ENCODE measurements at places on chromosomes 7 and 10. TPM values are rescaled to one million over a fixed set of nuclear protein-coding genes. Genes with fewer than 3 reads are reported as not detected.
A peak's percentile ranks its signal among the peaks of the same experiment; 100 is the strongest.

- no peak for DNase-seq
Measured at GRCh38 chr7:44486693-44487092, 3.8 kb downstream of the NUDCD3 start.

DNA sequence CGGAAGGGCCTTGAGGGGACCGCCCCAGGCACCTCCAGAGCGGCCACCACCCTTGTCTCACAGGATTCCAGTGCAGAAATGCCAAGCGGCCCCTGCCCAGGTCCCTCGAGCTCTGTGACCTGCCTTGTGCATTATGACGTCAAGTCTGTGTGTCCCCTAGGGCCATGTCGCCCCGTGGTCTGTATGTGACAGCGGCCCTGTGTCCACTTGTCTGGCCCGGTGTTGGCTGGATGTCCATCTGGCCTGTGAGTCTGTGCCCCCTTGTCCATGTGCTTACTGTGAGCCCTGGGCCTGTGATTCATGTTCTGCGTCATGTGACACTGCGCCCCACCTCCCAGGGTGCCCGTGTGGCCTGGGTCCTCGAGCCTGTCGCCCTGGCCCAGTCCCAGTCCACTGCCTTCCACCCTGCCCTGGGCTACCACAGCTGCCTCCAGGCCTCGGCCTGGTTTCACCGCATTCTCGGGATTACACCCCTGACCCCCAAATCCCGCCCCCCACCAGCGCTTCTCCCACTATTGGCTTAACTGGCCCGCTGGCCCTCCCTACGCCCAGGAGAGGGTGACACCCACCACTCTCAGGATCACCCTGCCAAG lies 66.6 kb upstream of the ZNF722 start:
- no peak for DNase-seq

DNA sequence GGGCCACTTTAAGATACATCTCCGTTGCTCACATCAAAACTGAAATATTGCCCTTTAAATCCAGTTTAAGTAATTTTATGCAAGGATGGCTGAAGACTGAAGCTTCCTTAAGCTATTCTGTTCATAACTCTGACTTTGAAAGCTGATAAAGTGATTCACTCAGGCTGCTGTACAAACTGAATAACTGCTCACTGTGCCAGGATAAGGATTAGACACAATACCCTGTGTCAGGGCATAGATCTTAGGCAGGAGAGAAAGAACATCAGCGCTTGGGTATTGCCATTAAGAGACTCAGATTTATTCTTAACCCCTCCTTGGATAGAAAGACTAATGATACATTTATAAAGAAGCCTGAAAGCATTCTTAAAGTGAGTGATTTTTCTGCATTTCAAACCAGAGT lies 614.5 kb upstream of the ZWINT start:
- DNase-seq: no peak

DNA sequence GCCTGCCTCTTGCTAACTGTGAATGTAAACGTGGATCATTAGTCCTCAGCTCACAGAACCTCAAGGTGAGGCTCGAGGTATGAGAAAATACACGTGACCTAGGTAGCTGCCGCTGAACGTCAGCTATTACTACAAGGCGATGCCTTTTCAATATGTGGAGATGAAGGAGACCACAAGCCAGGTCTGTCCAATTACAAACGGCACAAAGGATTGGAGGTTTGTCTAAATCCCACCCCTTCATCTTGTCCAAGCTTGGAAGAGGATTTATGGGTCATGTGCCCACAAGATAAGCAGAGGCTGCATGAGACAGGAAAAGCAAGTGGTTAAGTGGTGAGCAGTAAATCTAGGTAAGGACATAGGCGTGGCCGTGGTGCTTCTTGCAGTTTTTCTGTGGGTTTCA lies 3.4 kb downstream of the H2BK1 start:
- no peak for DNase-seq

DNA sequence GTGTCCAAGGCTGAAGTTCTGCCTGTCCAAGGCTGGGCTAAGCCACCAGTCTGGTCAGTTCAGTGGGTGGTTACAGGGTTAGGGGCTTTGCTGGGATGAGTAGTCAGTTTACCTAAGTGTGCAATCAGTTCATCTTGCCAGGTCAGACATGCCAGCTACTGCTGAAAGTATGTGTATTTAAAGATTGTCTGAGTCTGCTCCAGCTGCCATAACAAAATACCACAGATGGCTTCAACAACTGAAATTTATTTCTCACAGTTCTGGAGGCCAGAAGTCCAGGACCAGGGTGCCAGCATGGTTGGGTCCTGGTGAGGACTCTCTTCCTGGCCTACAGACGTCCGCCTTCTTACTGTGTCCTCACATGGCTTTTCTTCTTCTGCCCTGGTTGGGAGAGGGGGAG lies 52.4 kb upstream of the TNS3 start:
- no peak for DNase-seq

DNA sequence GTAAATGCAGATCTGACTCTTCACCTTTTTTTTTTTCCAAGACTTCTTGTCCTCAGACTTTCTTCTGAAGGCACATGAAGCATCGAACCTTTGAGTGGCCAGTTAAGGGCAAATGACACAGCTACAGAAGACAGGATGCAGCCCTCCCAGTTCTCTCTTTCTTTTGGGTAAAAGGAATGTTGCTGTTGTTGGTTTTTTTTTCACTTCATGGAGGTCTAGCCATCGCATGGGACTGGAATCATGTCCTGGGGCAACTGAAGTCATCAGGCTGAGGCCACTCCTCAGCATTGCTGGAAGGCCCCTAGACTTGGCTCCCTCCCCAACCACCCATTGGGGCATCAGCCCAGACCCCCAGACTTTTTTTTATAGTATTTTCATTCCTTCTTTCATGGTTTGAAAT lies 896.5 kb downstream of the SORCS1 start:
- no peak for DNase-seq

GRCh38 chr10:34744590-34744989 lies 70.5 kb downstream of the PARD3 start:
- no peak for DNase-seq

DNA sequence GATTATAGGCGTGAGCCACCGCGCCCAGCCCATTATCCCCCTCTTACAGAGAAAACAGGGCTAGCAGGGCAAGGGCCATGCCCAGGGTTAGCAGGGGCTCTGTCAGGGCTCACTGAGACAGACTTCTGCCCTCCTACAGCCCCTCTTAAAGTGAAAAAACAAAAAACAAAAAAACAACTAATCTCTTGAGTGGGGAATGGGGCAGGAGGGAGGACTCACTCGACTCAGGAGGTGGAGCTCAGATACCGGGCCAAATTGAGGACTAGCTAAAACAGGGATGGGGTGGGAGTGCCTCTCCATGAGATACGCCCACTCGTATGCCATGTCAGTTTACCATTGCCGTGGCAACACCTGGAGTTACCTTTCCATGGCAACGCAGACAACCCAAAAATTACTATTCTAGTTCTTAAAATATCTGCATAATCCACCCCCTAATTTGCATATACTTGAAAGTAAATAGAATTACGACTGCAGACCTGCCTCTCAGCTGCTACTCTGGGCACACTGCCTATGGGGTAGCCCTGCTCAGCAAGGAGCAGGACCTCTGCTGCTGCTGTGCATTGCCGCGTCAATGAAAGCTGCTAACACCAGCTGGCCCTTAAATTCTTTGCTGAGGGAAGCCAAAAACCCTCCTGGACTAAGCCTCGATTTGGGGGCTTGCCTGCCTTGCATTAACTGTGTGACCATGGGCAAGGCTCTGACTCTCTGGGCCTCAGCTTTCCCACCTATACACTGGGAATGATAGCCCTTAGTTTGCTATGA lies 13.4 kb downstream of the SSC4D start:
- no peak for DNase-seq

GRCh38 chr7:151756076-151756731 lies 120.7 kb downstream of the PRKAG2 start:
- DNase-seq: peak; percentile 31

DNA sequence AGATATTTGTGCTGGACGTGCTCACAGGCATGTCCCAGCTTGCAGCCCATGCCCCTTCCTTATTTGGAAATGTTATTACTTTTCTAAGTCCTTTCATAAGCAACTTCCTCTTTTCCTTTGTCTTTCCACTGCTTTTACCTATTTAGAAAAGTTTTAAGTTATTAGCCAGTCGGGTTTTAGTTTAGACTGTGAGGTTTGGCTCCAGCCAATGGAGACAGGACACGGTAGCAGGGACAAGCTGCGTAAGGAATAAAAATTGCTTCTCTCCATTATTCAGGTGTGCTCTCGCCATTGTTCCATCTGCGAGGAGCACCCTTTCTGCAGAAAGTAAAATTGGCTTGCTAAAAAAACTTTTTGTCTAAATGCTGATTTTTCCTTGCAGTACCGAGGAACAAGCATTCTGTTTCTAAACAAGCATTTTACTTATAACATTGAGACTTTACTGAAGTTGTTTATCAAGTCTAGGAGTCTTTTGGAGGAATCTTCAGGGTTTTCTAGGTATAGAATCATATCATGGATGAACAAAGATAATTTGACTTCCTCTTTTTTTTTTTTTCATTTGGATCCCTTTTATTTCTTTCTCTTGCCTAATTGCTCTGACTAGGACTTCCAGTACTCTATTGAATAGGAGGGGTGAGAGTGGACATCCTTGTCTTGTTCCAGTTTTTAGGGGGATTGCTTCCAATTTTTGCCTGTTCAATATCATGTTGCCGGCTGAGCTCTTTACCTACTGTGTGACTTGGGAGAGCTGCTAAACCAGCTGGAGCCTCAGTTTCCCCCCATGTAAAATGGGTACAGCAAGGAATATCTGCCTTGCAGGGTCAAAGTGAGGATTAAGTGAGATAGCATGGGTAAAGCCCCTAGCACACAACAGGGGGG lies 63.8 kb downstream of the ALOX5 start:
- no peak for DNase-seq

- DNase-seq: no peak
Measured at GRCh38 chr7:100157334-100158228, 942 bp downstream of the TRAPPC14 start.

DNA sequence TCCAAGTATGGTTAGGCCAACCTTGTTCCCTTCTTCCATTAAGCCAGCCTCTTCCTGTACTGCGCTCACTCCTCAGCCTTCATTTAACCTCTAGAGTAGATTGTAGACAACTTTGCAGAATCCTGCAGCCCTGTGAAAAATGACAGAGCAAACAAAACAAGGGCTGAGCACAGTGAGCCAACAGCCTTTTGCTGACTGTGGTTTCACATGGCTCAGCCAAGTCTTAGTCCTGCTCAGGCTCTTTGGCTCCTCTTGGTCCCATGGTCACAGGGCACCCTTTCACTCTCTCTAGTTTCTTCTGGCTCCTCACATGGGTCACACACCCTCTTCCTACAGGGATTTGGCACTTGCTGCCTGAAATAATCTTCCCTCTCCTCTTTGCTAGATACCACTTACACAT lies 900.3 kb downstream of the CCSER2 start:
- DNase-seq: no peak

DNA sequence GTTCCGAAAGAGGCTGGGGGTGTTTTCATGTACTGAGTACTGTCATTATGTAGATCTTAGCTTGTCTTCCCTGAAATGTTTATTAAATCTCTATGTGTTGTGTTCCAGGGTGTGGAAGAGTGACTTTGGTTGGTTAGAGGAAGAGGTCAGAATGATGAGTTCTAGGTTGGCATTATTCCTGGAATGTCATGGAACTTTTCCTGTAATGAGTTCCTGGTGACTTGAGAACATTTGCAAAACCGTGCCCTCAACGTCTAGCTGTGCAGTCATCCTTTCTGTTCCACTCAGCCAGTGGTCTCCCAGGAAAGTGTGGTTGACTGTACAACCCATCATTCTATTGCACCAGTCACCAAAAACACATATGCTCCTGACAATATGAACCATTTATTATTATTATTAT lies 129.6 kb downstream of the BICC1 start:
- DNase-seq: no peak

DNA sequence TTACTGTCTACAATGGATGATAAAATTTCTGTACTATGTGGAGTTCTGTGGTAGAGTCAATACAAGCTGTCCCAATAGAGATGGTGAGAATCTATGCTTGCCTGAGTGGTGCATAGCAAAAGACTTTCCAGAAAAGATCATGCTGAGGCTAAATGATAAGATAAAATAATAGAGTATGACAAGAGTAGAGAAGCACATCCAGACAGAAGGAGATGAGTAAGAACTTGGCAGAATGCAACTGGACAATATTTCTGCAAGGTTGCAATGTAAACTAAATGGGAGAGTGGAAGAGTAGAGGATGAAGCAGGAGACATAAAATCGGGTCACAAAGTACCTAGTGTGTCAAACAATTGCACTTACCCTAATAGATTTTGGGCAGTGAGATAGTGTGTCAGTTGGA lies 347.6 kb downstream of the MDFIC start:
- DNase-seq: no peak

- DNase-seq: no peak
Measured at GRCh38 chr7:300546-301290, 10.7 kb downstream of the FOXL3 start.

DNA sequence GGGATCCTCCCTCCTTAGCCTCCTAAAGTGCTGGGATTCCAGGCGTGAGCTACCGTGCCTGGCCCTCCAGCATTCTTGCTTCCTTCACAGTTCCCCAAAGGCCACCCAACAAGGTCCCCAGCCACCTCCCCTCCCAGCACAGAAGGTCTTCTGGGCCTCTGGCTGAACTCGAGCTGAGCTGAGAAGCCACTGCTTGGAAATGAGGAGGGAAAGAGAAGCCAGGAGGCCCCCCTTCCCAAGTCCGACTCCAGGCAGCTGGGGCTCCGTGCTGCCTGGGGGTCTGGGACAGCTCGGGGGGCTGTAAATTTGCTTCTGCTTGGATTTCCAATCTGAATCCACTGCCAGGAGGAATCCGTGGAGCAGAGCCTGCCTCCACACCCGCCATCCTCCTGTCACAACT lies 5.5 kb upstream of the EPO start:
- no peak for DNase-seq

DNA sequence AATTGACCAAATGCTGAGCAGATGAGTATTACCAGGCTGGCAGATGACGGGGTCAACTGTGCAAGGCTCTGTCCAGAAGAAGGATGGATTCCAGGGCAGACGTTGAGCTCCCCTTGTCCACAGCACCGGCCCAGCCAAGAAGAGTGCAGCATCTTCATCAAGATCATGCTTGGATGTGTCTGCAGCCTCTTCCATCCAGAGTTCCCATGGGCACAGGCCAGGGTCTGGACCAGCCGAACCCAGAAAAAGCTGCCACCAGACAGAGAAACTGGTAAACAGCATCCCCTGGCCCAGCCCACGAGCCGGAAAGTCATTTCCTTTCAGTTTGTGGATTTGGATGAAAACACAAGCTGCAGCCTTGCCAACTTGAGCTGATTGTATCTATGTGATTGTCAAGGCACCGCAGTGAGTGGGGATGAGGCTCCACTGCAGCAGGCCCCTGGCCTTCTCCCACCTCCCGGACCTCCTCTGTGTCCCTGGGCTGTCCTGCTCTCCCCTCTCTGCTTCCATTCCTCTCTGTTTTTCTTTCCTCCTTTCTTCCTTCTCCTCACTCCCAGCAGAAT lies 321.8 kb downstream of the TCERG1L start:
- DNase-seq: no peak

SEPTIN14 gene
- total RNA-seq: not detected

ECHS1 gene
- total RNA-seq: 16.9 TPM

RASA4B gene
- total RNA-seq: 32.4 TPM

ICA1 gene
- 11.3 TPM for total RNA-seq

OR2A42 gene
- total RNA-seq: 0.30 TPM

NODAL gene
- total RNA-seq: not detected

CHN2 gene
- total RNA-seq: 1.7 TPM
